Psoas muscle (tissue), 8 donors: ENCODE measurements at places on chromosomes 7 and 10. TPM values are rescaled to one million over a fixed set of nuclear protein-coding genes. Genes with fewer than 3 reads are reported as not detected.

- no peaks in the 10 kb centered on the region for H3K27me3 ChIP-seq
- no peaks in the 10 kb centered on the region for H3K36me3 ChIP-seq
- no peak overlapping the region for H3K4me3 ChIP-seq
- no peak for DNase-seq
Observed at GRCh38 chr7:34219153-34219718, 313.9 kb downstream of the BMPER start.

- DNase-seq = no peak
- H3K27ac ChIP-seq = no peak overlapping the region
- H3K4me3 ChIP-seq = no peak overlapping the region
- no peaks in the 10 kb centered on the region for H3K36me3 ChIP-seq
Observed at GRCh38 chr7:3510101-3511020, 209.3 kb downstream of the SDK1 start.

DNA sequence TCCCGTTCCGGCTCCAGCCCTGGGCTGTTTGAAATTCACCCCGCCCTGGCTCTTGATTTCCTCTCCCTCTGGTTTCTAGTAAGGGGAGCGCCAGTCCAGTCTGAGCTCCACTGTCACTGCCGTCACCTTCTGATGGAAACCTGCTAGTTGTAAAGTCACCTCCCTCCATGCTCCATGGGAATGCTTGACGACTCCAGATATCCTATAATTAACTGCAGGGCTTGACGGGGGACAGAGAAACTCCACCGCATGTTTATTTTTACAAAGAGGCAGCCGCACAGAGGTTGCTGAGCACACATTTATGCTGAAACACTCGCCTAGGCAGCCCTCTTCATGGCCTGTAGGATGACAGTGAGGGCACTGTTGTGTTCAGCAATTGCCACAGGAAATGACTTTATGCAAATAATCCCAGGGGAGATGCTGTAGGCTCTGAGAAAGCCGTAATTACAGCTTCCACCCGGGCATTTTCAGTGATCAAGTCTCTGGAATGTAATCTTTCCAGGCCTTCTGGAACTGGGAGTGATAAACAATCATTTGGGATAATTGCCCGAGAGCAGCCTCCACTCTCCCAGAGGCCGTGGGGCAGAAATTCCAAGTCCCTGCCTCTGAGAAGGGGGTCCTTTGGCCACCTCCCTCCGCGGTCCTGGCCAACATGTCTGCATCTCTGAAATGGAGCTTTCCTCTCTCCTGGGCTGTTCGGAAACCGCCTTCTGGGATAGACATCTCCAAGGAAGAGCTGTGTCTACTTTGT is 300.5 kb downstream of the KLF6 start:
- no peak overlapping the region for H3K4me3 ChIP-seq
- H3K36me3 ChIP-seq = no peaks in the 10 kb centered on the region
- DNase-seq = no peak
- H3K4me1 ChIP-seq = peaks cover 9% of the 10 kb centered on the region
- H3K27me3 ChIP-seq = no peaks in the 10 kb centered on the region

Gene HMX3
- not detected for total RNA-seq

Gene PGAM2
- total RNA-seq = 214 TPM
